ENCODE measurements at places on chromosomes 3 and 15.

DNA sequence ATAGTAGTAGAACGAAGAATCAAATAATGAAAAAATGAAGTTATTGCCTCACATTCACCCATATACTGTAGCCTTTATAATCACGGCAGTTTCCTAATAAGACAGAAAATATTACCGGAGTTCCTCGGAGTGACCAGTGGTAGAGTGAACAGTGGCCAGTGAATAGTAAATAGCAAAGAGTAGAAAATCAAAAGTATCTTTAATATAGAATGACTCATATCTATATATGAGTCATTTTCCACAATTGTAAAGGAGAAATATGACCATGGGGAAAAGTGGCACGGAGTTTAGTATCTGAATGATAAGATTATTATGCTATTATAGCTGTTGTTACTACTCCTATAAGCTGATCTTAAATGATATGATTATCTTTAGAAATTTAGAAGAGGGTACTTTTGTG lies 38.5 kb downstream of the ZBTB20 start:
- no peak for DNase-seq

GRCh38 chr15:98963444-98963843 lies 44.1 kb downstream of the PGPEP1L start:
- DNase-seq: no peak

DNA sequence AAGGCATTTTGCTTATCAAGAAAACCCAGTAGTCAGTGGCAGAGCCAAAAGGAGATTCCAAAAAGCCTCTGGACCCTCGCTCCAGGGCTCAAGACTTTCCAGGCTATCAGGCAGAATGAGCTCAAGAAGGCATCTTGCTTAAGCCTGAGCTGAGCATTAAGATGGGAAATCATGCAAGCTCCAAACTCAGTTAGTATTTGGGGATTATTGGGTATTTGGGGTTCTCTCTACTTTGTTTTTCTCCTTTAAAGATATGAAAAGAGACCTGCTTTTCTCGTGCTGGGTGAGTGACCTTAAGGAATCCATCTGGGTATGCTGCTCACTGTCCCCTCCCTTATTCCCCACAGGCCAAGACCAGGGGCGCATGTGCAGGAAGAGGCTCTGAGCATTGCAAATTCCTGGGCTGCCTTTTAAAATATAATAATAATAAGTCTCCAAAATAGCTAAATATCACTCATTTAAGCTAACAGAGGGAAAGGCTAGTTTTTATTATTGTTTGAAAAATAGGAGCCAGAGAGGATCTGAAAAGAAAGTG lies 75.4 kb upstream of the HACD2 start:
- DNase-seq: no peak

DNA sequence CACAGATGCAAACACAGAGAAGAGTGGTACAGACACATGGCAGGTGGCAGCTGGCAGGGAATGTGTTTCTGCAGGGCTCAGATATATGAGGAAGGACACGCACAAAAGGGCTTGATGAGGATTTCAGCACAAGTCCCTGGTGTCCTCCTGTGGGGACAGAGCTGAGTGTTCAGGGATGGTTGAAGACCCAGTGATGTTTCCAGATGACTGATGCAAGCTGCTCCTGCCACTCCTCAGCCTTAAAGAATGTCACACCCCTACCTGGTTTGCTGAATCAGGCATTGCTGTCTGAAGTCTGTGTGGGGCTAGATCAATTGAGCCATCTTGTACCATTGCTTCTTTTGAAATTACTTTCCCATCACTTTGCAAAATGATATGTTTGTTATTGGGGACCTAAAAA lies 40.2 kb downstream of the TNFAIP8L3 start:
- no peak for DNase-seq

- no peak for DNase-seq
Measured at GRCh38 chr15:58174709-58175108, 36.5 kb downstream of the AQP9 start.

- DNase-seq: no peak
Measured at GRCh38 chr3:4401441-4401840, 65.6 kb downstream of the SUMF1 start.

GRCh38 chr3:157775446-157775845 lies 272.2 kb upstream of the VEPH1 start:
- no peak for DNase-seq

GRCh38 chr15:32888221-32888761 lies 170.5 kb downstream of the GREM1 start:
- DNase-seq: peak; percentile 85

GRCh38 chr3:112925969-112926368 lies 48.9 kb downstream of the CD200R1 start:
- DNase-seq: no peak

DNA sequence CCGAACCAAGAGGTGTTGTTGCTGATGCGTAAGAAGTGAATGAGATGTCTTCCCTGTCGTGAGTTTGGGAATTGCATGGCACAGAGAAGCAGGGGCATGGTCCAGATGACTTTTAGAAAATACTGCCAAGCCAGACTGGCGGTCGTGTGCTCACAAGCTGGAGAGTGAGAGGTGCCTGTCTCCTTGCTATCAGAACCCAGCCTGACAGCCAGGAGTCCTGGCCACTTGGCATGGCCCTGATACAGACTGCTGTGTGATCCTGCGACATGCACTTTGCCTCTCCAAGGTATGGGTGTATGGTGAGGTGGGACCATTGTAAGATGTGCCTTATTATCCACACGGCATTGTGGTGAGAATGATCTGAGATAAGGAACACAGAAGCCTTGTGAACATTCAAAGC lies 93.0 kb downstream of the SMAD3 start:
- DNase-seq: no peak

- peak; percentile 65 for DNase-seq
Measured at GRCh38 chr15:52528564-52529340, at the start of gene MYO5A. MYO5A (minus strand) TSS chr15:52528880; CDS start chr15:52528806, 74 bp downstream.
